Common myeloid progenitor, CD34-positive (primary cell): ENCODE measurements at places on chromosomes 12 and 14.
A peak's percentile ranks its signal among the peaks of the same experiment; 100 is the strongest.

GRCh38 chr14:35277179-35277578, 15.0 kb upstream of the PSMA6 start:
- no peak for DNase-seq

DNA sequence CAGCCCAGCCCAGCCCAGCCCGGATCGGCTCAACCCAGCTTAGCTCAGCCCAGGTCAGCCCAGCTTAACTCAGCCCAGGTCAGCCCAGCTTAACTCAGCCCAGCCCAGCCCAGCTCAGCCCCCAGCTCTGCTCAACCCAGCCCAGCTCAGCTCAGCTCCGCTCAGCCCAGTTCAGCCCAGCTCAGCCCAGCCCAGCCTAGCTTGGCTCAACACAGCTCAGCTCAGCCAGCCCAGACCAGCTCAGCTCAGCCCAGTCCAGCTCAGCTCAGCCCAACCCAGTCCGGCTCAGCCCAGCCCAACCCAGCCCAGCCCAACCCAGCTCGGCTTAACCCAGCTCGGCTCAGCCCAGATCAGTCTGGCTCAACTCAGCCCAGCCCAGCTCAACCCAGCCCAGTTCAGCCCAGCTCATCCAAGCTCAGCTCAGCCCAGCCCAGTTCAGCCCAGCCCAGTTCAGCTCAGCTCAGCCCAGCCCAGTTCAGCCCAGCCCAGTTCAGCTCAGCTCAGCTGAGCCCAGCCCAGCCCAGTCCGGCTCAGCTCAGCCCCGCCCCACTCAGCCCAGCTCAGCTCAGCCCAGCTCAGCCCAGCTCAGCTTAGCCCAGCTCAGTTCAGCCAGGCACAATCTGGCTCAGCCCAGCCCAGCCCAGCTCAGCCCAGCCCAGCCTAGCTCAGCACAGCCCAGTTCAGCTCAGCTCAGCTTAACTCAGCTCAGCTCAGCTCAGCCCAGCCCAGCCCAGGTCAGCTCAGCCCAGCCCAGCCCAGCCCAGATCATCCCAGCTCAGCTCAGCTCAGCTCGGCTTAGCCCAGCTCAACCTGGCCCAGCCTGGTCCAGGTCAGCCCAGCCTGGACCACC, 331.7 kb downstream of the TMEM121 start:
- peak; percentile 51 for DNase-seq

GRCh38 chr12:102197789-102198188, at the start of gene PMCH:
TSS of gene PMCH (minus strand) at chr12:102197833. CDS start at chr12:102197770, 63 bp downstream.
- DNase-seq = no peak

GRCh38 chr14:43005807-43006206, 1399.1 kb downstream of the LRFN5 start:
- DNase-seq = no peak

- DNase-seq = no peak
Measured at GRCh38 chr12:93883436-93884154, 206.4 kb downstream of the CRADD start.

- peak; percentile 82 for DNase-seq
Measured at GRCh38 chr14:74860899-74861733, 14.8 kb downstream of the PROX2 start.

- no peak for DNase-seq
Measured at GRCh38 chr12:119728444-119728745, 60.5 kb downstream of the PRKAB1 start.

DNA sequence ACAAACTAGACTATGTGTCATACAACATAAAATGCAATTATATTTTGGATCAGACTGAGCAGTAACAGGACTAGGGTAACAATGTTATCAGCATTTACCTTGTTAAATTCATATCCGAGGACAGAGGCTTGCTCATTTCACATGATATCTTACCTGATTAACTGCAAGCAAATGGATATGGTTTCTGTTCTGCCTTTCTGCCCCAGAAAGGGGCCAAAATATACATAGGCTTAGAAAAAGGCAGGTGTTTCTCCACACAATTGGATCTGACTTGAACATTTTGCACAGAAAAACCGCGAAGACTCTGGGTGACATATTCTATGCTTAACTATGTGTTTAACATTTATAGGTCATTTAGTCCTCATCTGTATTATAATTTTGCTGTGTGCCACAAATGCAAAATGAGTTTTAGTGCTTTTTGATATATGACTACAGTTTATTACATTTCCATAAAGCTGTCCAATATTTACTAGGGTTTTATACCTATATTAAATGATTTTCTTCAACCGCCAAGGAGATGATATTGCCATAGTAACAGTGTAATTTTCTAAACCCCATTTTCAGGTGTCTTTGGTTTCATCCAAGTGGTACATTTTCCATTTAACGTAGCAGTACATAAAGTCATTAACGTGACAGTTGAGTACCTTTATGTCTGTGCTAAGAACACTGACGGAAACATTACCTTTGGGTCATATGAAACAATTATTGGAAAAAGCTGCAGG, 249.3 kb upstream of the KRR1 start:
- DNase-seq = no peak

DNA sequence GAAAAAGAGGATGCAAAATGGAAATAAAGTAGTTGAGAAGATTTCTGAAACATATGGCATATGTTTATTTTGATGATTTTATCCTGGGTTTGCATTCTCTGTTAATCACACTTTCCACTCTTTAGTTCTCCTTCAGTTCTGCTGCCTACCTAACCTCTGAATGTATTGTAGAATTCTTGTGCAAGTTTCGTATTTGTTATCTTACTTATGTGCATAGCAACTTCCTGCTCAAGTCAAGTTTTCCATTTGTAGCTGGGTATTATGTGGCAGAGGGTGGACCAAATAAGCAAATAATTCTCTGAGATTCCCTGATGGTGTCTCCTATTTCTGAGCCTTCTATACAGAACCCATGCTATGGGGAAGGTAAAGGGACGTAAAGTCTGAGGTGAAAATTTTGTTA, 381.6 kb downstream of the FOXG1 start:
- no peak for DNase-seq
